CD14-positive monocyte (primary cell): ENCODE measurements at places on chromosomes 13 and 19. TPM values are rescaled to one million over a fixed set of nuclear protein-coding genes. Genes with fewer than 3 reads are reported as not detected.

- no peak for DNase-seq
These were observed 1.7 kb upstream of the DNAJB1 start for GRCh38 chr19:14519860-14520407.

GRCh38 chr13:109947006-109947405 lies 160.6 kb upstream of the IRS2 start:
- DNase-seq: no peak

The RYR1 gene
- polyA plus RNA-seq: 2.1 TPM

The TUBA3C gene
- not detected for polyA plus RNA-seq

- DNase-seq: no peak
These were observed at the start of gene ZFR2 for GRCh38 chr19:3868770-3869456. Gene ZFR2, minus strand, starts transcription at chr19:3869038. Its CDS starts 21 bp downstream, at chr19:3869017.

GRCh38 chr19:20153281-20153680 lies 13.7 kb upstream of the ZNF486 start:
- DNase-seq: no peak

- DNase-seq: no peak
These were observed 676 bp downstream of the CD320 start for GRCh38 chr19:8307400-8307964.

DNA sequence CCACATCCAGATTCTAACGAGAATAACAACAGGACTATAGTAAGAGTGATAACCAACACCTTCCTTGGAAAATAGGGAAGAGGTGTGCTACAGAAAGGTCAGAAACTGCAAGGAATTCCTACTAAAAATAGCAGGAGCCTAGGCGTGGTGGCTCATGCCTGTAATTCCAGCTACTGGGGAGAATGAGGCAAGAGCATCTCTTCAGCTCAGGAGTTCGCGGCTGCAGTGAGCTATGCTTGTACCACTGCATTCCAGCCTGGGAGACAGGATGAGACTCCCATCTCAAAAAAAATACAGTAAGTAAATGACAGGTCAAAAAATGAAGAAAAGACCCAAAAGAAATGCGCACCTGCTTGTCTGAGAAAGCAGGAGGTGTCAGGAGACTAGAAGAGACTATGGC lies 101.5 kb upstream of the TSHZ3 start:
- DNase-seq: no peak

DNA sequence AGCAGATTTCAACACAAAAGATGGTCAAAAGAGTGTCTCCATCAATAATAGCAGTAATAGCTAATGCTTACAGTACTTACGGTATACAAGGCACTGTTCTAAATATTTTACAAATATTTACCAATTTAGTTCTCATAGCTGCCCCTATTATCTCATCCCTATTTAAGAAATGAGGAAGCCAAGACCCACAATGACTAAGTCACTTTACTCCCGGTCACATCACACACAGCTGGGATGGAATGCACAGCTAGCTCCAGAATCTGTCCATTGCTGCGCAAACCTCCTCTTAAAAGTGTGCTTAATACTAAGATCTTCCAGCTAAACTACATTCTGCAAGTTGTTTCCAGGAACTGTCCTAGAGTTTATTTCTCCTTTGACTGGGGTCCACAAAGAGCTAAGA lies 63.4 kb downstream of the RAP2A start:
- no peak for DNase-seq

DNA sequence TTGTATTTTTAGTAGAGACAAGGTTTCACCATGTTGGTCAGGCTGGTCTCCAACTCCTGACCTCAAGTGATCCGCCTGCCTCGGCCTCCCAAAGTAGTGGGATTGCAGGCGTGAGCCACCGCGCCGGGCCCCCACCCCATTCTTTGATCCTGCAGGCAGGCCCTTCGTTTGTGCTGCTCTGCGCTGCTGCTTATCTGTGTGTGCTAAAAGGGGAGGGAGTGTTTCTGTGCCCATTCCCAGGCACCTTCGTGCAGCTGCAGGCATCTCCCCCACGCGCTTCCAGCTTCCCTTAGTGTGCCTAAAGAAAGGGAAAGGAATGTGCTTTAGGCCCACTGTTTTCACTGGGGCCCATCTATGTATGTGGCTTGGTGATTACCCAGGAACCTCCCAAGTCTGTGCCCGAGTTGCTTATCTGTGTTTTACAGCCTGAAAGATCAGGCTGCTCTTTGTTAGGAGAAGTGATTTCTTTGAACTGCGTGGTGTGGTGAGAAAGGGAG lies 27.2 kb downstream of the EPN1 start:
- DNase-seq: no peak

- DNase-seq: no peak
These were observed 18.0 kb downstream of the ZAR1L start for GRCh38 chr13:32297206-32297605.

- no peak for DNase-seq
These were observed 3.8 kb downstream of the ZNF446 start for GRCh38 chr19:58479736-58480480.

- no peak for DNase-seq
These were observed 153.2 kb upstream of the SOX1 start for GRCh38 chr13:111913761-111914140.

DNA sequence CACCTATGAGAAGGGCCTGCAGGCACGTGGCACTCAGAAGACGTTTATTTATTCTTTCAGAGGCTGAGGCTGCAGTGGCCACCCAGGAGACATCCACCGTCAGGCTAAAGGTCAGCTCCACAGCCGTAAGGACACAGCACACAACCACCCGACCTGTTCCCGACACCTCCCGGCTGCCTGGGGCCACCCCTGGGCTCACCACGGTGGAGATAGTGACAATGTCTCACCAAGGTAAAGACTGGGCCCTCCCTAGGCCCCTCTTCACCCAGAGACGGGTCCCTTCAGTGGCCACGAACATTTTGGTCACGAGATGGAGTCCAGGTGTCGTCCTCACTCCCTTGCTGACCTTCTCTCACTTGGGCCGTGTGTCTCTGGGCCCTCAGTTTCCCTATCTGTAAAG lies 32.5 kb downstream of the SPC24 start:
- DNase-seq: no peak

GRCh38 chr13:33776239-33776881 lies 41.6 kb upstream of the RFC3 start:
- no peak for DNase-seq

DNA sequence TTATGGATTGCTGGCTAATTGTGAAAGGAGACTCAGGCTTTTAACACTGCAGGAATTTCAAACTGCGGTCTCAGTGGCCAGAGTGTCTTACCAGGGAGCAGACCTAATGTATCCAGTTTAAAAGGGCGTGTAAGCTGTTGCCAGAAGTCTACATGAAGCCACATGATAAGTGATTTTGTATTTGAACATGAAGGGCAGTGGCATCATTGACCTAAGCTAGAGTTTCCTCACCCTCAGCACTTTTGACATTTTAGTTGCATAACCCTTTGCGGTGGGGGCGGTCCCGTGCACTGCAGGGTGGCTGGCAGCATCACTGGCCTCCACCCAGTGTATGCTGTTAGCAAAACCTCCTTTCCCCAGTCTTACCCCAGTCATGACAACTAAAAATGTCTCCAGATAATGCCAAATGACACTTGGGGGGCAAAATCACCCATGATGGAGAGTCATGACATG lies 23.7 kb upstream of the GPR18 start:
- peak; percentile 97 for DNase-seq

The KRI1 gene
- 6.1 TPM for polyA plus RNA-seq

DNA sequence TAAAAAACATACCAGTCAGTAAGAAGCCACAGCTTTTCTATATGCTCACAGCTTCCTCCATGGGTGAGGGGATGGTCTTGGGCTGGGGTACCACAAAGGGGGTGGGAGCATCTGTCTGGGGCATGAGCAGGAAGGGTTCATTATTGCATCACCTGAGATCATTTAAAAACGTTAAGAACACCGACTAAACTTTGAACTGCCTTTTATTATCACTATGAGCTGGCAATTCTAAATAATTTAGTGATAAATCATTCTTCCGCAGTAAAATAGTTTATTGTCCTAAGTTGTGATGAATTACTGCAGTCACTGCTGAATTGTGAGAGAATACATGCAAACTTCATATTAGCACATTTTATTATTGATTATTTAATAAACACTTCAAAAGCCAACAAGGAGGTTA lies 71.6 kb downstream of the KL start:
- DNase-seq: no peak

GRCh38 chr19:38506723-38507550 lies 73.4 kb downstream of the RYR1 start:
- DNase-seq: peak; percentile 66

The EIF3K gene
- polyA plus RNA-seq: 1,088 and 1,496 TPM in 2 replicates

The CEACAM4 gene
- polyA plus RNA-seq: 40.7 and 41.9 TPM in 2 replicates

The CCDC169 gene
- not detected for polyA plus RNA-seq

GRCh38 chr13:105956921-105957320 lies 578.5 kb downstream of the EFNB2 start:
- DNase-seq: no peak

DNA sequence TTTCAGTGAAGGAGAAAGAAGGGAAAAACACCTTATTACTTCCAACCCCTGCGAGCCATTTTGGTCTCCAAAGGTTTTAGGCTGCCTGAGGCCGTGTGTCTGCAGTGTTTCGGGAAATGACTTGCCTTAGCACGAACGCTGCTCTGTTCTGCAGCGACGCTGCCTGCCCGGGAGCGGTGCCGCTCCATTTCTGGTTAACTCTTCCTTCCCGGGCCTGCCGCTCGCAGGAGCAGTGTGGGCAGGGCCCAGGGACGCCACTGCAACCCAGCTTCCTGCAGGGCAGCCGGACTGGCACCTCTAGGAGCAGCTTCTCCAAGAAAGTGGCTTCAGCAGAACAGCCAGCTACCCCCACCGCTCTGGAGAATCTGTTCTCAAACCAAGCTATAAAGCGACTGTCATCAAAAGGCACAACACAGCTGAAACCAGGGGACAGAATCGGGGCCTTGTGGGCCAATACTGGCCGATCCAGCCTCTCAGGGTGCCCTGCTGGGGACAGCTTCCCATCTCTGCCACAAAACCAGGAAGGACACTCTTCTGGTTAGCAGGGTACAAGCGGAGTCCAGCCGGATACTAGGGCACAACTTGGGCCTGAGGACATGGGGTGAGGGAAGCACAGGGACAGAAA lies 72.2 kb downstream of the KCTD15 start:
- DNase-seq: no peak

DNA sequence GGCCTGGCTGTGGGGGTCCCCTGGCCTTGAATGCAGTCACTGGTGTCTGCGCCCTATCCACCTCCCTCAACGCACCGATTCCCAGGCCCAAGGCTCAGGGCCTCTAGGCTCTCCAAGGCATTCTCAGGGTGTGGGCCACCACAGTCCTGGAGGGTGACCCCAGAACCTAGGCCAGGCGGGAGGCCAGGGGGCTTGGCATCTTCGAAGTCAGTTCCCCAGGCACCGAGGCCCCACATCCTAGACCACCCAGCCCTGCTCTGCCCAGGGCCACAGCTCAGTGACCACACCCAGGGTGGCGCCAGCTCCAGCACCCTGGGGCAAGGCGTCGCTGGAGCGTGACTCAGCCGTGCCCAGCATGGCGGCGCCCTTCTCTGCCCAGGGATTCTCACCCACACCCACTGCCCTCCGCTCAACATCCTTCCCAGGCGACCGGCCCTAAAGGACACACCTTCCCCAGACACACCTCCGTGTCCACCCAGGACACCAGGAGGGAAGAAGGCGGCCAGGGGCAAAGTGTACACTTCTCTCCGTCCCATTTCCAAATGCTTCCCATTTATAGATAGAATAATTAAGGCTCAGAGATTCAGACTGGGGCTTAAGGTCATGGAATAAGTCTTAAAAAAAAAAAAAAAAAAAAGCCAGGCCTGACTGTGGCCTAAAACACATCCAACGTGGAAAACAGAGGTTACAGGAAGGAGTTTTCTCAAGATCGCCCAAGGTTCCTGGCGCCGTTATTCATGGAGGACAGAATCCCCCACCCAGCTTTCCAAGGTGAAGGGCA lies 36.4 kb upstream of the NANOS3 start:
- DNase-seq: peak; percentile 84

- no peak for DNase-seq
These were observed 7.1 kb upstream of the PEAK3 start for GRCh38 chr19:2288818-2289713.

GRCh38 chr19:6587093-6587820 lies 3.7 kb downstream of the CD70 start:
- DNase-seq: no peak

DNA sequence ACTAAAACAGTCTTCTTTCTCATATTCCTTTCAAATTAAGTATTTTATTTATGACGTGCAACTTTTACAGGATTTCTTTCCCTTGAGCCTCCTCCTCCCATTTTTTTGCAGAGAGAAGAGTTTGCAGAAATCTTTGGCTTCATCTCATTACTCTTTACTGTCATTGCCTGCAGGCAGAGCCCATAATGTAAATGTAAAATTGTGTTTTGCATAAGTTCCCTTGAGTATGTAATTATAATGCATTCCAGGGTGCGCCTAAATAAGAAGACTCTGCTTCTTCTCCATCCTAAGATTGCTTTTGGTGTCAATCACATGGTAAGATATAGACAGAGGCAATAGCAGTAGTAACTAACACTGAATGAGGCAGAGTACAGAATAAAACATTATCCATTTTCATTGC lies 23.0 kb downstream of the MIR17HG start:
- DNase-seq: no peak

- no peak for DNase-seq
These were observed 744 bp upstream of the ZNF584 start for GRCh38 chr19:58407658-58408151.

- no peak for DNase-seq
These were observed 55.5 kb upstream of the KATNAL1 start for GRCh38 chr13:30362869-30363268.

DNA sequence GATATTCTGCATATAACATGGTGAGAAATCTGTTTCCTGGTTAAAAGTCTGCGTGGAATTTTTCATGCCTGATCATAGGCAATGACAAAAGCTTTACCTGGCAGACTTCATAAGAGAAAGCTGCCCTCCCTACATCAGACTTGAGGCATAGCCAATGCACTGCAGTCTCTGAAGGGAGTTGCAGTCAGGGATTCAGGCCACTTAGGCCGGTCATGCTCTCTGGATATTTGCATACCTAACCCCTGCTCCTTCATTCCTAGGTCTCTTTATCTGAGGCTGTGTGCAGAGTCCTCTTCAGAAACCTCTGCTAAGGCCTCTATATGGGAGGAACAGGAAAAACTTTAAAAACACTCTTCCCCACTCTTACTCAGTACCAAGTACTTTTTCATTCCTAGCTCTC lies 287.4 kb downstream of the PCDH17 start:
- no peak for DNase-seq

- no peak for DNase-seq
These were observed 361.6 kb upstream of the PCDH20 start for GRCh38 chr13:61777271-61777670.

The CBARP gene
- not detected in 2 replicates for polyA plus RNA-seq

The AZU1 gene
- polyA plus RNA-seq: 4.3 TPM

GRCh38 chr13:41608839-41609177 lies 151.5 kb downstream of the RGCC start:
- no peak for DNase-seq

DNA sequence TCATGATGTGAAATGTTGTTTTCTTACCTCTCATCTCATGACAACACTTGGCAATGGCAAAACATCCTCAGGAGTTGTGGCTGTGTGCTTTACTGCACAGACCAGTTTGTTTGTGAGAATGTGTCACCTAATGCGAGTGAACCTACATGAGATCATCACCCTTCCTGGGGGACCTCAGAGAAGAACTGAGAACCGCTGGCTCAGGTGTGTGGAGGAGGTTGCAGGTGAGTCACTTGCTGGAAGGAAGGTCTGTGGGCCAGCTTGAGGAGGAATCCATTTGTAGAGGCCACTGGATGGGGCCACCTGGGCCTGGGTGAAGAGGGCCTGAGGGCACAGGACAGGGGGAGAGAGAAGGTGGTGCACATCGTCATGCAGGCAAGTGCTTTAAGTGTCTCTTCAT lies 3.0 kb upstream of the CEACAM1 start:
- no peak for DNase-seq
